Hematopoietic multipotent progenitor cell treated with erythropoietin and hydrocortisone succinate and interleukin-3 and kit ligand, for 6 days (in vitro differentiated cells): ENCODE measurements at places on chromosomes 3 and 15.
A peak's percentile ranks its signal among the peaks of the same experiment; 100 is the strongest.

- DNase-seq, result no peak
These were observed 12.9 kb upstream of the MB21D2 start for GRCh38 chr3:192930577-192930976.

DNA sequence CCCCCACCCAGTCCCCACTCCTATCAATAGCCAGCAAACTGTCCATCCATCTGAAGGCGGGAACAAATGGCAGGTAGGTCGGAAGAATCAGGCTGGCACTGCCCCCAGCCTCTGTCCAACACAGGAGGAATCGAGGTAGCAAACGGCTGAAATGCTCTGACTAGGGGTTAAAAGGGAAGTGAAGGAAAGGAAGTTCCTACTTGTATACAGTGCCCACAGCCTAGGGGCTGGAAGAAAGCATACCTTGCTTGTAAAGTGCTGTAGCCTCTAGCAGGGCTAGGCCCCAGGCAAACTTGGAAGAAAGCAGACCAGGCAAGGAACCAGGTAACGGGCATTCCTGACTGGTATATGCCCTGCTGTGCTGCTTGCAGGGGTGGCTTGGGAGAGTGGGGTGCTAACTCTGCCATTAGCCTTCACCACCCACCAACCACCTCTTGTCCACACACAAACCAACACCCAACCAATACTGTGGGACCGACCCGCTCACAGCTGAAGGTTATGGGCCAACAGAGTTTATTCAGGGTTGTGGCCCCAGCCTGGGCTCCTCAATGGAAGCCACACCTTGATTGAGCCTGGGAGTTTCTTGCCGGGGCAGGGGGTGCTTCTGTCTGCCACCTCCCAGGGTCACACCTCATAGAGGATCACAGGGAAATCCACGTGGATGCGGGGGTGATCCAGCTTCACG, 2.4 kb downstream of the TUSC2 start:
- no peak for DNase-seq

DNA sequence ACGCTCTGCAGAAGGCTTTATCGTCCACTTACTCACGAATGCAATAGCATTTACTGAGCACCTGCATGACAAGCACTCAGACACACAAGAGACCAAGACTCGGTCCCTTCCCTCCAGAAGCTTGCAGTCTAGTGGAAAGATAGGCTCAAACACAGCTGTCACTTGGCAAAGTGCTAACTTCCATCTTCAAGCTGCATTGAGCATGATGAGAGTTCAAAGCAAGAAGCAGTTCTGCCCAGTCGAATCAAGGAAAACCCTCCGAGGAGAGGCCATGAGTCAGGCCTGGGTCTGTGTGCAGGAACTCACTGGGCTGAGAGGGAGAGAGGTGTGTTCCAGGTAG, 51.5 kb downstream of the C3orf20 start:
- DNase-seq, result no peak

- DNase-seq, result peak; percentile 68
These were observed 14.9 kb upstream of the RPN1 start for GRCh38 chr3:128665362-128666021.

DNA sequence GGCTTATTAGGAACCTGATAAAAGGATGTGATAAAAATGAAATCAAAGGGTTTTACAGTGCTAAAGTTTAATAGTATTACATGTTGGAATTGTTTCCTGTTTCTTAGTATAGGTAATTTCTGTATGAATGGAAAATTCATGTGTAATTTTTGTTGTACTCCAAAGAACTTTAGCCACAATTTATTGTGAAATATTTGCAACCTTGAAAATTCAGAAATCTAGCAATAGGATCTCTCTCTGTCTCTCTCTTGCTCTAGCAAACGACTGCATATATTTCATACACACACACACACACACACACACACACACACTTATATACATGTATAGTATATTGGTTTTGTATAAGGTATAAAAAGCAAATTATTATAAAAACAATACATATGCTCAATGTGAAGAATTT, 59.6 kb downstream of the PIAS1 start:
- no peak for DNase-seq
